ENCODE measurements at places on chromosomes 6 and 20. TPM values are rescaled to one million over a fixed set of nuclear protein-coding genes. Genes with fewer than 3 reads are reported as not detected.

Gene SUMO4
- 1.8 TPM for total RNA-seq

Gene HDGFL1
- not detected for total RNA-seq

Gene TRIM40
- not detected for total RNA-seq

Gene PIGU
- total RNA-seq, result 9.6 TPM

Gene FAM209B
- 0.38 TPM for total RNA-seq

Gene ELOVL2
- 0.38 TPM for total RNA-seq

Gene SNX14
- total RNA-seq, result 74.2 TPM

Gene ANGPT4
- 0.24 TPM for total RNA-seq

Gene PARD6B
- 1.0 TPM for total RNA-seq

Gene OR2W1
- total RNA-seq, result not detected

DNA sequence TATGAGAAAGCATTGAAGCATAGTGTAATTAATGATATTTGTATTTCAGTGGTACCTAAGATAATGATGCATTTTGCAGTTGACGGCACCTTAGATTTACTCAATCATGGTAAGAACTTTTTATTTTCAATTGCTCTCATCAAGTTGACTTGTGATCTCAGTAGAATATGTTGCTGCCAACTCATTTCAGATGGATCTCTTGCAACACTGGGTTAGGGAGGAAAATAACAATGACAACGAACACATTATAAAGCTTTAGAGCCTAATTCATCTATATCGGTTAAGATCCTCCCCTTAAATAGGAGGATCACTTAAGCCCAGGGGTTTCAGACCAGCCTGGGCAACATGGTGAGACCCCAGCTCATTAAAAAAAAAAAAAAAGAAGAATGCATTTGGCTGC is 18.0 kb upstream of the TBC1D22B start:
- DNase-seq, result no peak

DNA sequence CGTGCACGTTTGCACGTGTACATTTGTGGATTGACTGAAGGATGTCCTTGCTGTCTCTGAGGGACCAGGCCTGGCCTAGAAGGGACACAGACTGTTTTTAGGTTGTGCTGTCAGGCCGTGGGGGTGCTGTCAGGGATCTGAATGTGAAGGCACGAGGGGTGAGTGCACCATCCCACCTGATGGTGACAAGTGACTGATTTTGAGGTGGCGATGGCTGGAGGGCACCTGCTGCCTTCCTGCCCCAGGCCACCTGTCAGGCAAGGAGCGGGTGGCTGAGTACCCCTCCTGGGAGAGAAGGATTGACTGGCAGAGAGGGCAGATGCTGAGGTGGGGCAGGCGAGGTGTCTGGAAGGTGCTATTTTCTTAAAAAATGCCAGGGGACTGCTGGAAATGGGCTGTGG is 1.2 kb downstream of the RAB44 start:
- no peak for DNase-seq

GRCh38 chr6:18034798-18035202 is 47.4 kb upstream of the KIF13A start:
- DNase-seq, result no peak

DNA sequence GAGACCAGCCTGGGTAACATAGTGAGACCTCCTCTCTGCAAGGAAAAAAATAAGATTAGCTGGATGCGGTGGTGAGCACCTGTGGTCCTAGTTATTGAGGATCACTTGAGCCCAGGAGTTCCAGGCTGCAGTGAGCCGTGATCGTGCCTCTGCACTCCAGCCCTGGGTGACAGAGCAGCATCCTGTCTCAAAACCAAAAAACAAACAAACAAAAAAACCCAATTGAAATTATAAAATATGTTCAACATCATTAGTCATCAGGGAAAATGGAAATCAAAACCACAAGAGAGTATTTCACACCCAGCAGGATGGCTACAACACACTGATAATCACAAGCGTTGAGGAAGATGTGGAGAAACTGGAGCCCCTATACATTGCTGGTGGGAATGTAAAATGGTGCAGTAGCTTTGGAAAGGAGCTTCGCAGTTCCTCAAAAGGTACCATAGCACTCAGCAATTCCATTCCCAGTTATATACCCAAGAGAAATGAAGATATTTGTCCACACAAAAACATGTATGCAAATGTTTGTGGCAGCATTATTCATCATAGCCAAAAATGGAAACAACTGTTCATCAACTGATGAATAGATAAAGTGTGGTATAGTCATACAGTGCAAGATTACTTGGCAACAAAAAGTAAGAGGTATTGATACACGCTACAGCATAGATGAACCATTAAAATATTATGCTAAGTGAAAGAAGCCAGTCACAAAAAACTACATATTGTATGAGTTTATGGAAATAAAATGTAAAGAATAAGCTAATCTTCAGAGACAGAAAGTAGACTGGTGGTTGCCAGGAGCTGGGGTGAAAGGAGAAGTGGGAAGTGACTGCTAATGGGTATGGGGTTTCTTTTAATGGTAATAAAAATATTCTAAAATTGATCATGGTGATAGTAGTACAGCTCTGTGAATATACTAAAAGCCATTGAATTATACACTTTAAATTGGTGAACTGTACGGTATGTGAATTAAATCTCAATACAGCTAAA is 38.7 kb upstream of the RIPOR2 start:
- DNase-seq, result no peak

DNA sequence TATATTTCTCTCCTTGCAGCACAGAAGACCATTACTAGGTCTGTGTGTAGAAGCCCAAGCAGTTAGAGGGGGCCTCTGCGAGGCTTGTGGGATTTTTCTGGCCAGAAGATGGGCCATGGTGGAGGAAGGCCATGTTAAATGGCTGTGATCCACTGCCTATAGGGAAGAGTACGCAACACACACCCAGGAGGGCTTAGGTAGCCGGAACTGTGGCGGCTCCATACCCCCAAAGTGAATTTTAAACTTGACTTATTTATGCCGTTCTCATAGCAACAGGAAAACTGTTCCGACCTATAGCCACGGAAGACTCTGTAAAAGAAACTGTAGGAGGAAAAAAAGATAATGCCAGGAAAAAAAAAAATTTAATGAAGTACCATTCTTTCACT is 69.5 kb downstream of the SLX4IP start:
- no peak for DNase-seq

GRCh38 chr20:9551808-9552550 is 37.6 kb downstream of the LAMP5 start:
- DNase-seq, result no peak

- DNase-seq, result no peak
Observed at GRCh38 chr20:48945840-48946514, 24.5 kb downstream of the ARFGEF2 start.

DNA sequence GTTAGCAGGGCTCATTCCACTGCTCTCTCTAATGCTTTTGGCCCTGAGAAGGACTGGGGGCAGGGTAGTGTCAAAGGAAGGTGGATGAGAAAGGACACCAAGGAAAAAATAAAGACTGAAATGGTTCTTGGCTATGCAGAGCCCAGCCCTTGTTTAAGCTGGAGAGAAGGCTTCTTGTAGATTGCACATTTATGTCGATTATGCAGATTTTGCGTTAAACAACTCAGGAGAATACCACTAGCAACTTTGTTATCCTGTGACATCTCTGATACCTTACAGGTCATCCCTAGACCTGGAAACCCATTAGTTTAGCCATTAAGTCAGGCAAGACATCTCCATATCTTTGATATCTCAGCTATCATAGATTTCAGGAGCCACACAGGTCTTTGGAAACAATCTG is 11.1 kb upstream of the IL17F start:
- DNase-seq, result no peak

- DNase-seq, result no peak
Observed at GRCh38 chr6:87176493-87176892, 21.1 kb downstream of the ZNF292 start.

DNA sequence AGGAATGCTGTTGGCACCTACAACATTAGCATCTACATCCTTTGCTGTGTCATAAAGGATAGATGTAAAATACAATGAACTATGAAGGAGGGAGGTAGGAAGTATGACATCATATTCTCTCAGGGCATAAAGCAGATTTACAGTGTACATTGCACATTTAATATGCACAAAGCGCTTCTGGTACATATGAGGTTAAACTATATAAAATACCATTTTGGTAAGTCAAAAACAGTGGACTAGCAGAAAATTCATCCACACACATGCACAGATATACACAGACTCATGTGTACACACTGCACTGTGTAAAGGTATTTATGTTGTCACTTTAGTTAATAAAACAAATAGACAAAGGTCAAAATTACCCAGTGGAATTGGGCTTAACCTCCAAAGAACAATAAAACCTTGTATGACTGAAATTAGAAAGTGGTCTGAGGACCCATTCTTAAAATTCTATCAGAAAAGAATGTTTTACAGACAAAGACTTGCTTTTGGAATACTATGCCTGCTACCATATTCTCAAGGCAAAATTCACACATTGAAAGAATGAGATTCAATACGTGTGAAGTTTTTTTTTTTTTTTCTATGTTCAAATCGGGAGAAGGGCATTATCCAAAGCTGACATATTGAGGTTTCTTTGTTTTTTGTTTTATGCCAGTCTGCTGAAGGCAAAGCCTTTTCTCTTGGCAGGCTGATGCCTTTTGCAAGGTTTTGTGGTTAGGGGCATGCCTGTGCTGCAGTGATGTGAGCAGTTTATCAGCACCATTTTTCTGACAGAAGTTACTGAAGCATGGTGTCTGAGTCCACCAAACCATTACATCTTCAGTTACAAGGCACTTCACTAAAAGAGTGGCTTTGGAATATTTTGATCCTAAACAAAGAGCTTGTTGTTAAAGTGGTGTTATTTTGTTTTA is 199.0 kb downstream of the PLCB1 start:
- no peak for DNase-seq

- peak; percentile 81 for DNase-seq
Observed at GRCh38 chr6:98832284-98833056, 1.9 kb upstream of the POU3F2 start.

DNA sequence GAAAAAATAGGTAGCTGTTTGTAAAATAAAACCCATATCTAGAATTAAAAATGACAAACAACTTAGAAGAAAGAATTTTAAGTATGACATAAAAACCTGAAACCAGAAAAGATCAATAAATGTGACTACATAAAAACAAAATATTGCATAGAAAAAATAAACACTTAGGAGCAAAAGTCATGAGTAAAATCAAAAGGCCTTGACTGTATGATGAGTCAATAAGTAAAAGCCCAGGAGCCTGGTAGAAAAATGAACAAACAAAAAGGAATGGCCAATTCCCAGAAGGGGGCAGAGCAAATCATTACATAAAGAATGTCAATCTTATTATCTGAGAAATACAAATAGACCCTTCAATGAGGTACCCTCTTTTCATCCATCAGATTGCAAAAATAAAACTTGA is 20.7 kb upstream of the ENPP1 start:
- DNase-seq, result no peak

GRCh38 chr6:116925088-116925794 is 48.2 kb downstream of the RFX6 start:
- DNase-seq, result no peak

GRCh38 chr6:138107752-138108592 is 753 bp upstream of the PERP start:
- no peak for DNase-seq

DNA sequence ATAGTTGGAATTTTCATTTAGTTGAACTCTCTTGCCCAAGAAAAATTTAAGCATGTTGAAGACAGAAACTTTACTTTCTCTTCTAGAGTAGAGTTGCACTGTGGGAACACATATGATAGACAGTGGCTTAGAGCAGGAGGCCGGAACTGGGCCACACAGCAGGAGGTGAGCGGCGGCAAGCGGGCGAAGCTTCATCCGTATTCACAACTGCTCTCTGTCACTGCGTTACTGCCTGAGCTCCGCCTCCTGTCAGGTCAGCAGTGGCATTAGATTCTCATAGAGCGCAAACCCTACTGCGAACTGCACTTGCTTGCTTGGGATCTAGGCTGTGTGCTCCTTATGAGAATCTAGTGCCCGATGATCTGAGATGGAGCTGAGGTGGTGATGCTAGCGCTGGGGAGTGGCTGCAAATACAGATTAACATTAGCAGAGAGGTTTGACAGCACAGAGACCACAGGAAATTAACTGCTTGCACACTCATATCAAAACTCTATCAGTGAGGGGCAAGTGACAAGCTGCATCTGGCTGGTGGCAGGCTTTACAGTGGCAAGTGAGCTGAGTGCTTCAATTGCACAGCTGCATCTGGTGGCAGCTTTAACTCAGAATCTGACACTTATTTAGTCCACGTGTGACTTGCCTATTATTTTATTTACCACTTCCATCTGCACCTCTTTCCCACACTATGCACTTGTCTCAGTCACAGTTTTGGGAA is 174.9 kb upstream of the C6orf118 start:
- no peak for DNase-seq

DNA sequence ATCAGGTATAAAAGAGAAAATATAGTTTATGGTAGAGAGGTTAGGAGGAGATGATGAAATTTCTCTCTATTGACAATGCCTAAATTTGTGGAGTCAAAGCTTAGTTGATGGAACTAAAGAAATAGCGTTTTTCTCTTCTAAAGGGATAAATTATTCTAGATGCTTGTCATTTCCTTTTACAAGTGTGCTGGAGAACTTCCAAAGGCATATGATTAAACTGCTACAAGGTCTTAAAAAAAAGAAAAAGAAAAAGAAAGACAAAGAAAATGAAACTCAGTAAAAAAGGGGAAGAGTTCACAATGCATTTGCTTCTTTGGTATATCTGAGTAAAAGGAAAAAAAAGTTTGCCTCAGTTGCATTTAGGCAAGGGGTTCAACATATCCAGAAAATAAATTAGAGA is 499.8 kb upstream of the PTCHD4 start:
- no peak for DNase-seq

- no peak for DNase-seq
Observed at GRCh38 chr6:155528982-155529453, 73.4 kb upstream of the NOX3 start.

GRCh38 chr20:14992961-14993360 is 655.5 kb upstream of the FLRT3 start:
- DNase-seq, result no peak

- DNase-seq, result no peak
Observed at GRCh38 chr6:1091900-1092299, 220.0 kb upstream of the FOXQ1 start.

- DNase-seq, result peak; percentile 50
Observed at GRCh38 chr20:48467622-48468021, 360.2 kb downstream of the PREX1 start.

DNA sequence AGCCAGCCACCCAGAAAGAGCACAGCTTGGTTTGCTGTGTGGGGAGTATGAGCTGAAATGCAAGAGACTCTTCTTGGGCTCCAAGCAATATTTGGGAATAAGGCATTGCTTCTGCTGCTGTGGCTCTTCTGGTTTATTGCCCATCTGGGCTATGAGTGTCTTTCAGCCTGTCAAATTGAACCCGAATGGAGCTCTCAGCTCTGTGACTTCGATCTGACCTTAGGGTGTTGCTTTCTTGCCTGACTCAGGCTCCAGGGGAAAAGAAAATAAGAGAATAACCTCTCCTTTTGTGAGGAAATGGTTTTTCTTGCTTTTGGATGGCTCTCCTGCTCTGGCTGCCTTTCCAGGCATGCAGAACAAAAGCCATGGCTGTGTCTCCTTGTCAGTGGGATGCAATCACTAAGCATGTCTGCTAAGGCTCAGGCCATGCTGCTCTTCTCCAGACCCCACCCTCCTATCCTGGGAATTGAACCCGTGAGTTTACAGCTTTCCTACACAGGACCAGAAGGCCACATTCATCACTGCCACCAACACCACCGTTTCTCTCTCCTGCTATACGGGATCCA is 169.4 kb upstream of the JAG1 start:
- DNase-seq, result no peak
